ENCODE measurements at places on chromosomes 16 and 17.

GRCh38 chr16:55045329-55045728, 114.7 kb downstream of the IRX5 start:
- no peak for DNase-seq

DNA sequence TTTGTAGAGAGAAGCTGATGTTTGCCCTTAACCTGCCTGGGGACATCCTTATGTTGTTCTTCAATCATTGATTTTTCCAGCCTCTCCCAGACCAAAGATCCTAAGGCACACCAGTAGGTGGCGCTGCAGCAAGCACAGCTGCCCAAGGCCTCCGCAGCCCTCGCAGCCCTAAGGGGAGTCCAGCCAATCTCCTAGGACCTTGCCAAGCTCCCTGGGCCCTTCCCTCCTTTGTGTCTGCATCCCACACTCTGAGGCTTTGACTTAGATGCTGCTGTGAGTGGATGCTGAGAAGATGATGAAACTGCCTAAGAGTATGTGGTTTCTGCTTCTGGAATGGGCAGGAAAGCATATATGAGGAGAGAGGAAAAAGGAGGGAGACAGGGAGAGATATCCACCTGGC, 47.1 kb downstream of the SPACA3 start:
- no peak for DNase-seq

DNA sequence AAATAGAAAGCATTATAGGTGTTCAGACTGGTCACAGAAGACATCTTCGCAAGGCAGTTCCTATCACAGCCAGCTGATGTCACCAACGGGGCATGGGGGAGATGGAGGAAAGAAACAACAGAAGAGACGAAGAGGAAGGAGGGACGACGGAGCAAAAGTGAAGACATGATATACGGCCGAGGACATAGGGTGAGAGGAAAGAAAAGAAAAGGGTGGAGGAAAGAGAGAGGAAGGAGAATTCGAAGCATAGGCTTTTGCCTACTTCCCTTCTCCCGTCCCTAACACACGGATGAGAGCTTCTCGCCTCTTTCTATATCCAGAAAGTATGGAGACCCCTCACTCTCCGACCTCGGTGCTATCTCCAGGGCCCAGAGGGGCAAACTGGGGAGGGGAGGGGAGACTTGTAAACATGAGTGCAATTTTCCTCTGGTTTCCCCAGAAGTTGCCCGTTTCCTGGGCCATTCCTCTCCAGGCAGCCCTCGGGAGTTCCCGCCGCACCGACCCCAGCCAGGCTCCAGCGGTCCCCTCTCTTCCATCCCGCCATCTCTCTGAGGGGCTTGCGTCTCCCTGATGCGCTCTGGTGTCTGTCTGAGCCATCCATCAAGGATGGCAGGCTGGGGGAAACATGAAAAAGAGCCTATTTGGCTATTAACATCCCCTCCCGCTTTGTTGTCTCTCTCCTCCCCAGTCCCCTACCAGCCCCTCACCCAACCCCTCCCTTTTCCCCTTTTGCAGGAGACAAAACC, 26.0 kb downstream of the COPZ2 start:
- no peak for DNase-seq

- no peak for DNase-seq
Measured at GRCh38 chr16:57532266-57532625, 4.1 kb downstream of the CCDC102A start.

- DNase-seq: no peak
Measured at GRCh38 chr16:24645739-24646645, 83.5 kb upstream of the TNRC6A start.
